GM23248 (cell line): ENCODE measurements at places on chromosomes 7 and 10. TPM values are rescaled to one million over a fixed set of nuclear protein-coding genes. Genes with fewer than 3 reads are reported as not detected.

The BICC1 gene
- total RNA-seq = 80.5 and 86.8 TPM in 2 replicates

The AHR gene
- 90.4 and 98.7 TPM in 2 replicates for total RNA-seq

The MAGI2 gene
- total RNA-seq = 4.1 and 8.1 TPM in 2 replicates

The NCF1 gene
- total RNA-seq = not detected in 2 replicates

The CFAP69 gene
- total RNA-seq = 6.9 and 13.5 TPM in 2 replicates

The CRHR2 gene
- total RNA-seq = not detected in 2 replicates

The NKX2-3 gene
- not detected in 2 replicates for total RNA-seq
